ENCODE measurements at places on chromosomes 5 and 9.

DNA sequence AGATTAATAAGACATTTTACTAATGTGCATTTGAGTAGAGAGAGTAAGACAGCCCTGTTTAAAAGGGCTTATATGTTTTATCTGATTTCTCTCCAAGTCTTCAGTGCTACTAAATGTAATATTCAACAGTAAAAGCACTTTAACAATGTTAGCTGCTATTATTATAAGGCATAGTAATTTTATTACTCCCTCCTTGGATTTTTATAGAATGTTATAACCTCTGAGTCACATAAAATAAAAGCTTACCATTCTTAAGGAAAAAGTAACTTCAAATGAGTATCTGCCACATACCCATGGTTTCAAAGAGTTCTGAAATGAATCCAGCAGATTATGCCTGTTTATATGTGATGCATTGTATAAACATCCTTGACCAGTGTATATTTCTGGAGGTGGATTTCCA lies 19.0 kb downstream of the SPDL1 start:
- DNase-seq, result no peak

DNA sequence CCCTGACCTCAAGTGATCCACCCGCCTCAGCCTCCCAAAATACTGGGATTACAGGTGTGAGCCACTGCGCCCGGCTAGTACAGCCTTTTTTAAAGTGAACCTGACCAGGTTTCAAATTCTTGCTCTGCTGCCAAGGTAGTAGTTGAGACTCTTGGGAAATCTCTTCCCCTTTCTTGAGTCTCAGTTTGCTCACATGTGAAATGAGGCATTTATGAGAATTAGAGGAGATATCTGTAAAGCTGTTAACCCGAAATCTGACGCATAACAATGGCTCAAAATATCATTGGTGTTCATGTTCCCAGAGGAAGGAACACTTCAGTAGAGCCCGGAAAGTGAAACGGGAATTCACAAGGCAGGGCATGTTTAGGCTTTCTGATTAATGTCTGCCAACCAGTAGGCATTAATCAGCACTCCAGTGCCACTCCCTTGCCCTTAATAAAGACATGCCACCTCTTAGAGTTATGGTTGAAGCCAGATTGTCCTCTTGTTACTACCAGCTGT lies 1.5 kb downstream of the ARPC5L start:
- no peak for DNase-seq

- DNase-seq, result no peak
Observed at GRCh38 chr5:169788168-169788567, 151.1 kb downstream of the DOCK2 start.

DNA sequence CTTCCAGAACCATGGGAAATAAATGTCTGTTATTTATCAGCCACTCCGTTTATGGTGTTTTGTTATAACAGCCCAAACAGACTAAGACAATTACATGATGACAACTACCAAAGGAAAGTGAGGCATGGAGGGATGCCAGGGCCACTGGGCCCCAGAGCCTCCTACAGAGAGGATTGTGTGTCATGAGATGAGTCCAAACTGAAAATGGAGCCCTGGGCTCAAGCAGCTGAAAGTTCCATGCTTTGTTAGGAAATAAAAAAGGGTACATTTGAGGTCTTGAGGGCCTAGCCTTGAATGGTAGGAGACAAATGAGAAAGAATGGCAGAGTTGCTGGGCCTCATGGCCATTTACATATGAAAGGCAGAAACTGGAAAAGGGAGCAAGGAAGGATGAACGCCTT lies 586.5 kb downstream of the CETN3 start:
- no peak for DNase-seq

DNA sequence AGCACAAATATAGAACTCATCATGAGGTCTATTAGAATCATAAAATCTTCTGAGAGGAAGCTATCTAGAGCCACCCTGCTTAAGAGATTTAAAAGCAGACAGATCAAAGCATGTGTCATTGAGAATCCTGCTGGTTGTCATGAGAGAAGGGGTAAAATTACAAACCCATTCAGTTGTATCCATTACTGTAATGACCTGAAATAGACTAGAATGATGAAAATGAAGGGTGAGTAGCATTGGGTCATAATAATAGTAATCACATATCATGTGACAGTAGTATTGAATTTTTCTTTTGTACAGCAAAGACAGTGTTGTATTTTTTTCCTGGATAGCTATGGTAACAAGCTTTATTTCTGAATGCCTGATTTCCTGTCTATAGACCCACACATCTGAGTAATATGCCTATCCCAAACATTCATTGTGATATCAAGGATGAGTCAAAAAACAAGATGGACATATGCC lies 149.0 kb downstream of the PDE4D start:
- DNase-seq, result no peak

- DNase-seq, result no peak
Observed at GRCh38 chr9:107222020-107222522, 61.0 kb upstream of the RAD23B start.

DNA sequence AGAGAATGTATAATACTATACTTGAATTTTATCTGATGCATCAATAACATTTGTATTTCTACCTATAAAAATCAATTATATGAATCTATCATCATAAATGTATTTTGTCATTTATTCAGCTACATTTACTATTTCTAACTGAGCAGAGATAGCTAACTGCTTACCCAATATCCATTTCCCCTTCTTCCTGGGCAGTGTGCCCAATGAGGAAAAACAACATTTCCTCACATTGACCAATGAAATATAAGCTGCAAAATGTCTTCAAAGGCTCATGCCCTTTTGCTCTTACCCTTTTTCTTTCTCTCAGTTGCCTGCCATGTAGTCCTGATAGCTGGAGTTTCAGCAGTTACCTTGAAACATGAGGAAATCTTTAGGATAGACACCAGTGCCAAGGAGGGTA lies 385.8 kb upstream of the PCSK5 start:
- no peak for DNase-seq

Data from NCI-H1417 treated with DMSO at 0.1 percent for 48 hours (cell line).